Uterus (tissue), 4 donors: ENCODE measurements at places on chromosomes 5 and 9. TPM values are rescaled to one million over a fixed set of nuclear protein-coding genes. Genes with fewer than 3 reads are reported as not detected.

GLE1 gene
- total RNA-seq, result 18.2 TPM

- no peak for DNase-seq
- no peak within 1 kb of the TSS for H3K27ac ChIP-seq
- H3K4me3 ChIP-seq, result no peak within 1 kb of the TSS
- H3K27me3 ChIP-seq, result no peaks in the 10 kb centered on the region
Observed at GRCh38 chr5:175444060-175444904, at the start of gene DRD1. Gene DRD1, minus strand, starts transcription at chr5:175444182. Its CDS starts 1,083 bp downstream, at chr5:175443099.

FAM78A gene
- total RNA-seq, result 3.3 TPM

- no peaks in the 10 kb centered on the region for H3K36me3 ChIP-seq
- H3K4me3 ChIP-seq, result no peak overlapping the region
- no peak overlapping the region for H3K27ac ChIP-seq
Observed at GRCh38 chr5:157912621-157913325, 53.8 kb upstream of the CLINT1 start.

- DNase-seq, result no peak
- no peaks in the 10 kb centered on the region for H3K27me3 ChIP-seq
- no peaks in the 10 kb centered on the region for H3K36me3 ChIP-seq
- H3K27ac ChIP-seq, result no peak overlapping the region
- H3K4me1 ChIP-seq, result no peaks in the 10 kb centered on the region
Observed at GRCh38 chr5:127288676-127289075, 1.9 kb upstream of the MEGF10 start.

KIF20A gene
- 33.8 TPM for total RNA-seq

PLEKHG4B gene
- total RNA-seq, result under 0.01 TPM
